Fibroblast of villous mesenchyme (primary cell): ENCODE measurements at places on chromosomes 12 and 14. TPM values are rescaled to one million over a fixed set of nuclear protein-coding genes. Genes with fewer than 3 reads are reported as not detected.

The BCL11B gene
- not detected in 2 replicates for total RNA-seq

DNA sequence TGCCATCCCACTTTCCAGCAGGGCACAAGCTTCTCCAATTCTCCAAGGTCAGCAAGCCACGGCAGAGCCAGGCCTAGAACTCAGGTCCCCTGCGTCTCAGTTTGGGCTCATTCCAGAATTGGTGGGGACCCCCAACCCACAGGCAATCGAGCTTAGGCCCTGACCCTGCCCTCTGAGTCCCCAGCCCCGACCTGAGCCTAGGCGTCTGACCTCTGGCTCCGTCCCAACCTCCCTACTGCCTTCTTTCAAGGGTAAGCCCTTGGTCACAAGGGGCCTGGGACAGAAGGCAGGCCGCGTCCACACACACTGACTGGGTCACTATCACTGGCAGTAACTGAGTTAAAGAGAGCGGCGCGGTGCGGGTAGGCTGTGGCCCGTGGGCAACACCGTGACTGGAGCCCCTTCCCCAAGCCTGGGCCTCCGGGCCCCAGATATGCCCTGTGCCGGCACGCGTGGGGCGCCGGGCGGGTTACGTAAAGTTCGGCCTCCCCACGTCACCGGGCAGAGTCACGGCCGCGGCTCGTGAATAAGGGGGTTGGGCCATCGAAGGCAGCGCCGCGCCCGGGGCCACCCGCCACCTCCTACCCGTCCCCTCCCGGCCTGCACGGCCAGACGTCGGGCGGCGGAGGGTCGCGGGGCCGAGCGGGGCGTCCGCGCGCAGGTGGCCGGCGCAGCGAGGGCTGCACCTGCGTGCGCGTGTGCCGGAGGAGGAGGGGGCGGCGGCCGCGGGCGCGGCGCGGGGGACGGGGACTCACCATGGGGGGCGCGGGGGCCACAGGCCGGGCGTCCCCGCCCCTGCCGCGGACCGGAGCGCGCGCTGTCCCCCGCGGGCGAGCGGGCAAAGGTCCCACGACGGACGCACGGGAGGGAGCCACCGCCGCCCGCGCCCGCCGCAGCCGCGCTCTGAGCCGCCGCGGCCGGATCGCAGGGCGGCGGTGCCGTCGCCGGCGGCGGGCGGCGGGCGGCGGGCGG, 516 bp downstream of the ANKRD9 start:
- peak; percentile 68 for DNase-seq

The PLA2G1B gene
- total RNA-seq = not detected in 2 replicates

DNA sequence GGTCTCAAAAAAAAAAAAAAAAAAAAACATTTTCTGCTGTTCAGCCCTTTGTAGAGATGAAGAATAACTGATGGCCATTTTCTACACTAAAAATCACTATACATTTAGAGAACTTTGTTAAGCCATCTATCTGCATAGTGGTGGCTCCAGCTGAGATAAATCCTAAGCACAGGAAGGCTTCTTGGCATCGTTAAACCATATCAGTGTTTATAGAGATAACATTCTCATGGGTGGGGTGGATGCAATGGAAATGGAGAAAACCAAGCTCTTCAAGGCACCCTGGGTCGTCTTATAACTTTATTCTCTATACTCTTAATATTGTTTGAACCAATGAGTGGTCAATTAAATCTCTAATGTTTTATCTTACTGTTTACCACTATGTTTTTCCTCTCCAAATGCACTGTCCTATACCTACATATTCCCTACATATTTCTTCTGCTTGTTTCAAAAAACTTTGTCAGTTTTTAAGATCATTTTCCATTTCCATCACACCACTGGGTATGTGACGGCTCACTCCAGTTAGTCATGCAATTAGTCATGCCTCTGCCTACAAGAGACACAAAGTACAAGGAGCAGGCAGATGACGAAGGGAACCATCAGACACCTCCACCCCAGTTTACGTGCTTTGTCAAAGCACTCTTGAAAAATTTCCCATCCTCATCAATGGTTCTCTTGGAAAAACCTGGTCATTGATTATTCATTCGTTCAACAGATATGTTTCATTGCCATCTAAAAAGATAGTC, 119.3 kb upstream of the OVCH1 start:
- DNase-seq = peak; percentile 89

GRCh38 chr14:91873471-91874415, 6.4 kb upstream of the TC2N start:
- no peak for DNase-seq

- peak; percentile 17 for DNase-seq
Observed at GRCh38 chr12:47990351-47991105, 13.7 kb downstream of the COL2A1 start.

- DNase-seq = no peak
Observed at GRCh38 chr12:63752841-63753240, 26.9 kb upstream of the RXYLT1 start.

The ABCC9 gene
- 7.4 and 12.1 TPM in 2 replicates for total RNA-seq

DNA sequence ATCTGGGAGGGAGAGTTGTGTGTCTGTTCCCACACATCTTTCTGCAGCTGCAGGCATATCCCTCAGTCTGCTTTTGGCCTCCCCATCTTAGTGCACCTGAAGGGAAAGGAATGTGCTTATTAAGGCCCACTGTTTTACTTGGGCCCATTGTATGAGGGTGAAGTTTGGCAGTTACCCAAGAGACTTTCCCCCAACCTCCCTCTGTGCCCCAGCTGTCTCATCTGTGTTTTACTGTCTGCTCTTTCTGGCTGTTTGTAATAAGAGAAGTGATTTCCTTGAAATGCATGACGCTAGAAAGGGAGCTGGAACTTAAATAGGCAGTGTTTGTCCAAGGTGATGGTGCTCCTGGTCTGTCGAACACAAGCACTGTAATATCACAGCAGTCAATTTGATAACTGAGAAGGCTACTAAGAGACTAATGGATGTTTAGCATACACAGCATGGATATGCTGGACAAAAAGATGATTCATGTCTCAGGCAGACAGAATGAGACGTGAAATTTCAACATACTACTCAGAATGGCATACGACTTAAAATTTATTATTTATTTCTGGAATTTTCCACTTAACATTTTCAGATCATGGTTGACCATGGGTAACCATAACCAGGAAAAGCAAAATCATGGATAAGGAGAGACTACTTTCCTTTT, 43.6 kb downstream of the FSCB start:
- no peak for DNase-seq

DNA sequence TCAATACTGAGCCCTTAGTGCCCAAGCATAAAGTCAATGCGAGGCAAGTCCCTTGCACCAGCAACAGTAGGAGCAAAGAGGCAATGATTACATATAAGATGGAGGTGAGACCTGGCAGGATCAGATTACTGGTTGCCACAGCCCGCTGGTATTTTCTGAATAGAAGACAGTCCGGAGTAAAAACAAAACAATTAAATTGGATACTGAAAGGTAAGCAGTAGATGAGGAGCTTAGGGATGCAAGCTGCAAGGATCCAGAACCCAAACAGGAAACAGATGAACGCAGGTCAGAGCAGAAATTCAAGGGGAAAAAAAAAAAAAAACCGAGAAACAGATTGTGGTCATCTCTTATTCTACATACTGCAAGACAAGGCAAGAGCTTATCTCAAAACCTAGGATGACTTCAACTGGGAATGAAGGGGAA, 119.6 kb downstream of the MED13L start:
- DNase-seq = no peak

GRCh38 chr14:78595797-78596196, 425.6 kb downstream of the NRXN3 start:
- no peak for DNase-seq

The OLR1 gene
- 9.3 and 73.0 TPM in 2 replicates for total RNA-seq

The VRTN gene
- total RNA-seq = not detected in 2 replicates

The ZDHHC22 gene
- total RNA-seq = not detected in 2 replicates

The PCED1B gene
- total RNA-seq = 1.7 and 3.2 TPM in 2 replicates

- DNase-seq = no peak
Observed at GRCh38 chr14:90820958-90821357, 4.7 kb upstream of the TTC7B start.

GRCh38 chr12:79162948-79163347, 298.4 kb downstream of the SYT1 start:
- DNase-seq = no peak

GRCh38 chr14:21768116-21768874, 94.7 kb upstream of the OR4E1 start:
- DNase-seq = peak; percentile 4

DNA sequence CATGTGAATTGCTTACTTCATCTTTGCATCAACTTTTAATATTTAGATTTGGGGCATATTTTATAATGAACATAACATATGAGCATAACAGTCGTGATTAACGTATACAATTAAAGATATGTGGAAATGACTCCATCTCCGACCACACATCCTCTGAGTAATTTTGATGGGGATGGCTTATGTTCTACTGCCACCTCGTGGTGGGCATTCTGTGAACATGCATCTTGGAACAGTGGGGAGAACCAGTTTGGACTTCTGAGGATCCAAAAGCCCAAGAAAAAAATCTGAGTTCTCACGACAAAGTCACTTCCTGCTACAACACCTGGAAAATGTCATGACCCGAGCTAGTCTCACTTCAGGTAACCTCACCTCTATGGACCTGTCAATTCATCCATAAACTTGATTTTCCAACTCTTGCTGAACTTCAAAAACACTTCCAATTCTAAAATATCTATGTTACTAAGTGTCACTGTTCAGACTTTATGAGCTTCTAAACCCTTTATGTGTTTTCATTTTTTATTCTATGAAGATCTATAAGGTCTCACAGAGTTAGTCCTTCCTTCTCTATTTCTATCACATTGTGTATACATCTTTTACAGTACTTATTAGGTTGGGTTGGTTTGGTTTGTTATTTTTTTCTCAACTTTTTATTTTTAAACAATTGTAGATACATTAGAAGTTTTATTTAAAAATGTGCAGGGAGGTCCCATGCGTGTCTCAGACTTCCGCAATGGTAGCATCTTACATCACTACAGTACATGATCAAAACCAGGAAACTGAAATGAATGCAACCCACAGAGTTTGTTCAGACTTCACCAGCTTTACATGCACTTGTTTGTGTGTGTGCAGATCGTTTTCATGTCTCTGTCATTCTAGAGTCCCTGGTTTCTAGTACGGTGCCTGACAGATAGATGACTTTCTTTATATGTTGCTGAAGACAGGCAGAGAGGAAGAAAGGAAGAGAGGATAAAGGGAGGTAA, 38.2 kb upstream of the STAB2 start:
- peak; percentile 71 for DNase-seq

The ADAM20 gene
- total RNA-seq = 0.64 and 0.86 TPM in 2 replicates

The IAPP gene
- total RNA-seq = not detected in 2 replicates

DNA sequence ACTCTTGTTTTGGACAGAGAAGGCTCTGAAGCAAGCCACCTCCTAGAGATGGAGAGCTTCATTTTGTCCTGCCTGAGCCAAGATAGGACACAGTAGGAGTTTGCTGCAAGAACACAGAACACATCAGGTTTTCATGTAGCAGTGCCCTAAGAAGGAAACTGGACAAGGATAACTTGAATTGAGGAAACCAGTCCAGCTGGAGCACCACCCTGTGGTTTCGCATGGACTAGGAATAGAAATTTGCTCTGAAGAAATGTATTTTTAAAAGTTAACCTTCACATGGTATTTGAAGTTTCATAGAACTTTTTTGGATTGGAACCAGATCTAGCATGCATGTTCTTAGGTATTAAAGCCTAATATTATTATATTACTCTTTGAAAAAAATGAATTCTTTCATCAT, 68.8 kb downstream of the RERG start:
- DNase-seq = no peak

The SOX5 gene
- total RNA-seq = 13.8 and 16.8 TPM in 2 replicates

The ACVRL1 gene
- 10.8 and 18.0 TPM in 2 replicates for total RNA-seq

The ENTPD5 gene
- 13.0 and 13.2 TPM in 2 replicates for total RNA-seq

GRCh38 chr12:117986705-117987469, 18.1 kb upstream of the KSR2 start:
- no peak for DNase-seq

The SOAT2 gene
- not detected in 2 replicates for total RNA-seq

GRCh38 chr14:101063121-101063520, 159.6 kb upstream of the RTL1 start:
- DNase-seq = no peak

- DNase-seq = peak; percentile 21
Observed at GRCh38 chr14:28608851-28609828, 157.4 kb upstream of the FOXG1 start.

DNA sequence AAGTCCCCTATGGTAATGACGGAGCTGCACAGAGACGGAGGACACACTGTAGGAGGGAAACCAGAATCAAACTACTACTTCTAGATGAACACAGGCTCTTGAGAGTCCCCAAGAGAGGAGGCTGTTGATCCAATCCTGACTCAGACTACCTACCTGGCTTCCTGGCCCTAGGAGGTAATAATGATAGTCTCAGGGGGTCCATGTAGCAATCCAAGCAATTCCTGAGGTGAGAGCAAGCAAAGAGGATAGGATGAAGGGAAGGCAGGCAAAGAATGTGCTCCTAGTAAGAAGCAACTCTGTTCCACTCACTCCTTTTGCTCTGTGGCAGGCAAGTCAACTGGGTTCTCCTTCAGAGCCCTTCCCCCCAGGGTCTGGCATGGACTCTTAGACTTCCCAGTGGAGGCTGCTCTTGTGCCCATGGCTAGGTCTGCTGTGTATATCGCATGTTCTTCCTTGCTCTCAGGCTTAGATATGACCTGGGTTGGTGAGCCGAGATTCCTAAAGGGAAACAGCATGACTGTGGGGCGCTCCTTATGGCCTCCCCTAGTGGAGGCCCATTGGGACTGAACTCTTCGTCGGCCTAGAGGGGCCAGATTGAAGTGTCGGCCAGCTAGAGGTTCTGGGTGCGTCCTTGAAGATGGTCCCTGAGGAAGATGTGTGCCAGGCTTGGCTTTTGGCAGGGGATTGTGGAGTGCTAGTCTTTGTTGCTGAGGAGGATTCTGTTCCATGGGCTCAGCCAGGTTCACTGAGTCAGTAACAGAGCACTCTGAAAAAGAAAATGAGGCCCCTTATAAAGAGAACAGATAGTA, 2.1 kb downstream of the TINF2 start:
- DNase-seq = no peak

- DNase-seq = no peak
Observed at GRCh38 chr14:103078860-103079587, 5.0 kb upstream of the LBHD2 start.

The TAS2R42 gene
- not detected in 2 replicates for total RNA-seq

The HCAR1 gene
- 0.43 and 0.97 TPM in 2 replicates for total RNA-seq

The KCNA1 gene
- not detected in 2 replicates for total RNA-seq

The DNAJC22 gene
- total RNA-seq = 1.7 and 2.6 TPM in 2 replicates

DNA sequence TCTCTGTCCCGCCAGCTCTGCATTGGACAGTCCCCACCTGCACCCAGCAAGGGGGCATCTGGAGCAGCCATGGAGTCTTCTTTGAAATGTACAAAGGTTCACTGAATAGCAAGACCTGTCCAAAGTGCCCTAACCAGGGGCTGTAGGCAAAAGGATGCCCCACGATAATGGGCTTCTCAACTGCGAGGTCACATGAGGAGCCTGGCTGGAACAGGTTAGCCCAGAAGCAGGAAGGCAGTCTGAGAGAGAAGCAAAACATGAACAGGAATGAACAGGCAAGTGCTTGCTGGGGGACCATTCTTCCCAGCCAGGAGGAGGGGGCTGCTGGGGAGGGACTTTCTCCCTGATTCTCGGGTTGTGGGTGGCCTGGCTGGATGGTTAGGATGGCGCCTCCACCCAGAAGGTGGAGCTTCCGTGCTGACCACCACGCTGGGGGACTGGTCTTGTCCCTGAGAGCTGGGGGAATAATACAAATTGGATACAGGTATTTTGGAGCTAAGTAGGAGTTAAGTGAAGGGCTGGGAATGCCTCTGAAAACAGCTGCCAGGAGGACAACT, 7.1 kb downstream of the KRT85 start:
- DNase-seq = no peak

GRCh38 chr12:65984227-65984479, 146.4 kb downstream of the LLPH start:
- no peak for DNase-seq
